Right atrium auricular region (tissue), 2 donors: ENCODE measurements at places on chromosomes 6 and 20. TPM values are rescaled to one million over a fixed set of nuclear protein-coding genes. Genes with fewer than 3 reads are reported as not detected.

Gene HTR1E
- not detected for total RNA-seq

- no peaks in the 10 kb centered on the region for H3K27me3 ChIP-seq
- H3K4me3 ChIP-seq = no peak overlapping the region
- DNase-seq = no peak
- no peaks in the 10 kb centered on the region for H3K36me3 ChIP-seq
- peaks cover 16% of the 10 kb centered on the region for H3K4me1 ChIP-seq
- H3K27ac ChIP-seq = no peak overlapping the region
These were observed 455.7 kb upstream of the SOX4 start for GRCh38 chr6:21137700-21138335.

- H3K4me3 ChIP-seq = no peak overlapping the region
- H3K27ac ChIP-seq = no peak overlapping the region
- H3K36me3 ChIP-seq = no peaks in the 10 kb centered on the region
These were observed 266.0 kb upstream of the SOX4 start for GRCh38 chr6:21327326-21328112.

DNA sequence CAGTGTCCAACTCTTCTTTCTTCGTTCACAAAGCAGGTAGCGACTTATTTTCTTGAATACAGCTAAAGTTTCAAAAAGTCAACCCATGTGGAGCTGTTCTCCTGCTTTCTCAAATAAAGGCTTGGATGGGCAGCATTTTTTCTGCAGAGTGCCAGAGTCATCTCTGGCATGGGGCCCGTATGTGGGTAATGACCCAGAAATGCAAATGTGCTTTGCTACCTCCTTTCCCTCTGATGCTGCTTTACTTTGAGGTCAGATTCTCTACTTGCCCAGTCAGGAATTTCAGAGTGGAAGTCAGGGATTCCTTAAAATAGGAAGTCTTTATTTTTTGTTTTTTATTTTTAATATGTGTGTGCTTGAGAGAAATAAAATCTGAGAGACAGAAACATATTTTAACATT lies 4.9 kb downstream of the NKAIN2 start:
- no peak overlapping the region for H3K27ac ChIP-seq
- H3K4me1 ChIP-seq = no peaks in the 10 kb centered on the region
- no peak overlapping the region for H3K4me3 ChIP-seq
- DNase-seq = no peak
- H3K36me3 ChIP-seq = no peaks in the 10 kb centered on the region

DNA sequence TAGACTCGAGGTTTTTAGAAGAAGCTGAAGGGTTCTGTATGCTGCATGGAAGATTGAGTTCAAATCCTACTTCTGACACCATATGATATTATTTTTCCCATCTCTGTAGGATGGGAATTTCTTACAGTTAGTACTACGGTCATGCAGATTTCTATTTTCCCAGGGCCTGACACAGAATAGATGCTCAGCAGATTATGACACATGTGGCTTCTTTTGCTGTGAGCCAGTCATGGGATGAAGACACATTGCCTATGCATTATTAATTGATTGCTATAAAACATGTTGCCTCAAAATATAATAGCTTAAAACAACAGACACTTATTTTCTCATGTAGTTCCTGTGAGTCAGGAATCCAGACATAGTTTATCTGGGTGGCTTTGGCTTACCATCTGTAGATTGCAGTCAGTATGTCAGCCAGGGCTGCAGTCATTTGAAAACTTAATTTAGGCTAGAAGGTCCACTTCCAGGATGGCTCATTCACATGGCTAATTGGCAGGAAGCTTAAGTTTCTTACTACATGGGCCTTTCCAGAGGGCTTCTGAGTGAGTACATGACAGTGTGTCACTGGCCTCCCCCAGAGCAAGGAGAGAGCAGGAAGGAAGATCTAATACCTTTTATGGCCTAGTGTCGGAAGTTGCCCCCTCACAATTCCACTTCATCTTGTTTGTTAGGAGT lies 29.5 kb downstream of the TOP1 start:
- H3K4me1 ChIP-seq = no peaks in the 10 kb centered on the region
- no peaks in the 10 kb centered on the region for H3K27me3 ChIP-seq
- H3K4me3 ChIP-seq = no peak overlapping the region

GRCh38 chr6:135498185-135498841 lies 773 bp upstream of the AHI1 start:
- H3K36me3 ChIP-seq = no peaks in the 10 kb centered on the region
- peak; percentile 89 for DNase-seq
- no peaks in the 10 kb centered on the region for H3K27me3 ChIP-seq
- peak overlapping the region; percentile 98 for H3K27ac ChIP-seq

DNA sequence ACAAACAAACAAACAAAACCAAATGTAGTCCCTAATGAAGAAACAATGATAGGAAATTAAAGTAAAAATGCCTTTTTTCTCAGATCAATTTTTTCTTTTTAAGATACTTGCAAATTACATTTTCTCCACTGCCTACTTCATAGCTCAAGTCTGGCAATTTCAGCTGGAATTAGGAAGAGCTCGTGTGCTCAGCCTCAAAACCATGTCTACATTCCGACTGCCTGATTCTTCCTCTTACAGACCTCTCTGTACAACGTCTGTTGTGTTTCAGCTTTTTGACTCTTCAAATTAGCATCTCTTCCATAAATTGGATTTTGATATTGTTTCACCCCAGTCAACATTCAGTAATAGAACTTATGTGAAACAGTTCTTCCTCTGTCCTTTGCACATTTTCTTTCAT lies 9.3 kb upstream of the EDN1 start:
- H3K36me3 ChIP-seq = no peaks in the 10 kb centered on the region
- no peak overlapping the region for H3K27ac ChIP-seq
- H3K4me1 ChIP-seq = no peaks in the 10 kb centered on the region
- DNase-seq = no peak
- H3K4me3 ChIP-seq = no peak overlapping the region

GRCh38 chr6:123480986-123481385 lies 155.8 kb downstream of the TRDN start:
- H3K4me1 ChIP-seq = no peaks in the 10 kb centered on the region
- no peak overlapping the region for H3K27ac ChIP-seq
- DNase-seq = no peak
- H3K27me3 ChIP-seq = no peaks in the 10 kb centered on the region
- H3K36me3 ChIP-seq = no peaks in the 10 kb centered on the region

DNA sequence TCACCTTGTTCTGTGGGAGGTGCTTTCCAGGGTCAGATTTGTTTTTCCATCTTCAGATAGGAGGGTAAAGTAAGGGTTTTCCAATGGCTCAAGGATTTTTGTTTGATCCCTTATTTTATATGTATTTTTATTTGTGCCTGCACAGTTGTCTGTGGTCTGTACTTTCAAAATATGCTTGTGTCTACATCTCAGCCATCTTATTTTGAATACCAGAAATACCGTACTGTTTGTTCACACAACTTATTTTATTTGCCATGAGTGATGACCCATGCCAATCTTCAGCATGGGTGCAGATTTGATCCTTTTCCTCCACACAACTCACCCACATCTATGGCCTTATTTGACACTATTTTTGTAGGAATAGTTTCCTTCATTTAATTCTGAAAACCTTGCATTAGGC lies 72.2 kb upstream of the PTCHD4 start:
- H3K27ac ChIP-seq = no peak overlapping the region
- no peak overlapping the region for H3K4me3 ChIP-seq
- H3K36me3 ChIP-seq = no peaks in the 10 kb centered on the region
- no peaks in the 10 kb centered on the region for H3K4me1 ChIP-seq

DNA sequence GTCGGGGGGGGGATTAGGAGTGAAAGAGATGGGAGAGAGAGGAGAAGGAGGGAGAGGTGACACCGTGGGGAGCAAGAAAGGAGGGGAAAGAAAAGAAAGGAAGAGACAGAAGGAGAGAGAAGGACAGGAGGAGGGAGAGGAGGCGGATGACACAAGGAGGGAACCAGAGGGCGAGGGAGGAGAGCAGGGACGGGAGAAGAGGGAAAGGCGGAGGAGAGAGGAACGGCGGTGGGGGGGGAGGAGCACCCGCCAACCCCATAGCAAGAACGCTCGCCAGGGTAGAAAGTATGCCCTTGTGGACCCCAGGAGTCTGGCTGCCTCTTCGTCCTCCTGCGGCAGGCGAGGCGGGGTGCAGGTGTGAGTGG lies 4.5 kb upstream of the INSM1 start:
- H3K36me3 ChIP-seq = no peaks in the 10 kb centered on the region
- no peaks in the 10 kb centered on the region for H3K4me1 ChIP-seq
- no peak for DNase-seq
- no peak overlapping the region for H3K27ac ChIP-seq
